Muscle of leg (tissue), 16 donors: ENCODE measurements at places on chromosomes 1 and 21. TPM values are rescaled to one million over a fixed set of nuclear protein-coding genes. Genes with fewer than 3 reads are reported as not detected.

The JAM2 gene
- total RNA-seq = 18.7 TPM

The AMY1B gene
- total RNA-seq = not detected

The PERM1 gene
- total RNA-seq = 3.1 TPM

The PEX10 gene
- 18.3 TPM for total RNA-seq

The RHEX gene
- total RNA-seq = 0.62 TPM

The TMEM9 gene
- total RNA-seq = 61.8 TPM

The CD1B gene
- total RNA-seq = 0.09 TPM

The MOB3C gene
- 12.6 TPM for total RNA-seq

The FCRL2 gene
- total RNA-seq = not detected

The RNU1-1 gene
- 2,384 TPM for total RNA-seq

- H3K27me3 ChIP-seq = no peaks in the 10 kb centered on the region
- no peaks in the 10 kb centered on the region for H3K36me3 ChIP-seq
- no peak for DNase-seq
- no peak overlapping the region for H3K4me3 ChIP-seq
- H3K4me1 ChIP-seq = no peaks in the 10 kb centered on the region
- no peak overlapping the region for H3K27ac ChIP-seq
Observed at GRCh38 chr1:48848035-48848434, 71.3 kb upstream of the BEND5 start.

- H3K36me3 ChIP-seq = no peaks in the 10 kb centered on the region
- no peak overlapping the region for H3K4me3 ChIP-seq
- H3K27ac ChIP-seq = no peak overlapping the region
- H3K4me1 ChIP-seq = no peaks in the 10 kb centered on the region
- no peaks in the 10 kb centered on the region for H3K27me3 ChIP-seq
Observed at GRCh38 chr1:82820816-82821215, 1020.1 kb downstream of the ADGRL2 start.

DNA sequence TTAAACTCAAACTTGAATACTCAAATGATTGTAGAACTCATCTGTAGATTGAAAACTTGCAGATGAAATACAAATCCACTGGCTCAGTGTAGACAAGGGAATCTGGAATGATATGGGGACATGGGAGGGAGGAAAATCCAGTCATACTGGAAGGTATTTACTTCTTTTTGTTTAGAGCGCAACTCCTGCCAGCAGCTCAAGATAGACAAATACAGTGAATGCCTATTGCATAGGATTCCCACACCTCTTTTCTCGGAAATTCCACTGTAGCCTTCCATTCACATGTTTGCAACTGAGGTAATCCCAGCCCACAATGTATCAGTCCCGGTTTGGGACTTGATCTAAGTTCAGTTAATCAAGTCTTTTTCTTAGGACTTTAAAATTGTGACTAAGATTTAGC lies 311.2 kb downstream of the PTPRC start:
- H3K27ac ChIP-seq = no peak overlapping the region
- no peaks in the 10 kb centered on the region for H3K4me1 ChIP-seq
- H3K36me3 ChIP-seq = no peaks in the 10 kb centered on the region
- no peak overlapping the region for H3K4me3 ChIP-seq
- no peak for DNase-seq

DNA sequence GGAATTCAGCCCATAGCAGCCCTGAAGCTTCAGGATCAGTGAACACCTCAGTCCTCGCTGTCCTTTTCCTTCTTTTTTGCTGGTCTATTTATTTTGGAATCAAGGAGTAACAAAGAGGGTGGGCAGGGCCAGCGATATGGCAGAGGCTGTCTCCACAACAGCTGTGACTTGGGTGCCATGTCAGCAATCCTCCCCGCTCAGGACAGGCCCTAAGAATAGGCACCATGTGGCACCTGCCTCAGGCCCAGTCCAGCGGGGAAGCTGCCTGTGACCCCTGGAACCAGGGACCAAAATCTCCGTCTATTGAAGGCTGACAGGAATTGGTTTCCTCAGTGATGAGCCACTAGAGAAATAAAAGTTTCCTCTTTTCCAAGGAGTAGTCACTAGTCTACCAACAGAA lies 58.6 kb upstream of the TNR start:
- DNase-seq = peak; percentile 45
- H3K27ac ChIP-seq = peak overlapping the region; percentile 79
- no peaks in the 10 kb centered on the region for H3K36me3 ChIP-seq
- no peak overlapping the region for H3K4me3 ChIP-seq
- H3K4me1 ChIP-seq = peaks cover 16% of the 10 kb centered on the region
- no peaks in the 10 kb centered on the region for H3K27me3 ChIP-seq

- no peak overlapping the region for H3K4me3 ChIP-seq
- peaks cover 72% of the 10 kb centered on the region for H3K36me3 ChIP-seq
- H3K27me3 ChIP-seq = no peaks in the 10 kb centered on the region
Observed at GRCh38 chr21:38816400-38816977, 10.8 kb downstream of the ETS2 start.

DNA sequence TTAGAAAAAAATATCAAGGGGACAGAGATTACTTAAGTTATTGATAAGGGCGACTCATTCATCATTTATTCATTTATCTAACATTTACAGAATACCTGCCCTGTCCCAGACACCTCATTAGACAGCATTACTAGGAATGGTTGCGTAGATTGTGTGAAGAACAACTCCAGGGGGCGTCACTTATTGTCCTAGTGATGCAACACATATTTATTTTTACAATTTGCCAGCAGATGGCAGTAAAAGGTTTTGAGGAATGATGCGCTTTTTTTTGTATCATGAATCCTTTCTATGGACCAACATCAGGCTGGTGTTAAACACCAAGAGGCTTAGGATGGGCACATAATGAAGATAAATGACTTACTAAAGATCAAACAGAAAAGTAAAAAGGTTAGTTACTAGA lies 5.5 kb downstream of the NCAM2 start:
- no peak overlapping the region for H3K4me3 ChIP-seq
- H3K27me3 ChIP-seq = no peaks in the 10 kb centered on the region
- no peak overlapping the region for H3K27ac ChIP-seq
- H3K36me3 ChIP-seq = no peaks in the 10 kb centered on the region

DNA sequence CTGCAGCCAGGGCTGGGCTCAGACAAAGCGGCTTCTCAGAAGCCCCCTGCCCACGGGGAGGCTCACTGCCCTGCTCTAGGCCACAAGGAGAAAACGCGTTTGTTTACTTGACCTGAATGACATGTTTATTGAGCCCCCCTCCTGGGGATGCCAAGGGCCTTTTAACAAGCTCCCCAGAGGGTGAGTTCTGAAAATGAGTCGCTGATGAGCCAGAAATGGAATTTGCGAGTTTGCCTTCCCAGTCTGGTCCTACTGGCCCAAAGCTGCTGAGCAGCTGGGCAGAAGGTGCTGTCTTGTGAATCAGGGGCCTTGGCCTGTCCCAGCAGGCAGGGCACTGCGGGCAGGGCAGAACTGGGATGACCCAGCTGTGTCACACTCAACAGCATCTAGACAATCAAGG lies 120.6 kb downstream of the SYF2 start:
- no peak for DNase-seq
- no peak overlapping the region for H3K4me3 ChIP-seq
- no peak overlapping the region for H3K27ac ChIP-seq
- no peaks in the 10 kb centered on the region for H3K36me3 ChIP-seq

DNA sequence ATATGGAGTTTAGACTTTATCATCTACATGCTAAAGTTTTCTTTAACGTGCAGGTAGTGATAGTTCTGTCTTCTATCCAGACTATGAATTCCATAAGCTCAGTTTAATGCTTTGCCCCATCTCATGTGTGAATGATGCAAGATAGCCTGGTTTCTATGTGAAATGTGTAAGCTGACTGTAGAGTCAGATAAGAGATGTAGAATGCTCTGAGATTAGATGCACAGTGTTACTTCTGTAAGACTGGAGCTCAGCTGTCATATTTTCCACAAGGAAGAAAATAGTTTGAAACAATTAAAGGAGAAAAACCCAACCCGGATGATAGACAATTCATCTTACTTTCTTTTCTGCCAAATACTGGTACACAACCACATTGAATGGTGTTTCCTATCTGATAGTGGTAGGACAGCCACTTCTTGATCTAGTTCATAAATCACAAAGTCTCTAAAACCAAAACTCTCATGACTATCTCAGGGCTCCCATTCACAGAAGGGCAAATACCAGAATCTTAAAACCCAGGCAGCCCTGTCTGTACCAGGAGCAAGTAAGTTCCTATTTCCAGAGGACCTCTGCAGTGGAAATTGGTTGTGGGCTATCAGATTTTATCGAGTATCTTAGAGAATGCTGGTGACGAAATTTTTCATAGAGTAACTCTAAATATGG lies 50.6 kb downstream of the TBX15 start:
- no peak for DNase-seq
- H3K4me1 ChIP-seq = peaks cover 5% of the 10 kb centered on the region
- H3K4me3 ChIP-seq = no peak overlapping the region
- H3K36me3 ChIP-seq = peaks cover 3% of the 10 kb centered on the region
- H3K27me3 ChIP-seq = no peaks in the 10 kb centered on the region

GRCh38 chr21:22758478-22758877 lies 1760.3 kb downstream of the NCAM2 start:
- H3K27me3 ChIP-seq = no peaks in the 10 kb centered on the region
- H3K4me3 ChIP-seq = no peak overlapping the region
- no peaks in the 10 kb centered on the region for H3K36me3 ChIP-seq
- H3K4me1 ChIP-seq = no peaks in the 10 kb centered on the region
- H3K27ac ChIP-seq = no peak overlapping the region
- no peak for DNase-seq

DNA sequence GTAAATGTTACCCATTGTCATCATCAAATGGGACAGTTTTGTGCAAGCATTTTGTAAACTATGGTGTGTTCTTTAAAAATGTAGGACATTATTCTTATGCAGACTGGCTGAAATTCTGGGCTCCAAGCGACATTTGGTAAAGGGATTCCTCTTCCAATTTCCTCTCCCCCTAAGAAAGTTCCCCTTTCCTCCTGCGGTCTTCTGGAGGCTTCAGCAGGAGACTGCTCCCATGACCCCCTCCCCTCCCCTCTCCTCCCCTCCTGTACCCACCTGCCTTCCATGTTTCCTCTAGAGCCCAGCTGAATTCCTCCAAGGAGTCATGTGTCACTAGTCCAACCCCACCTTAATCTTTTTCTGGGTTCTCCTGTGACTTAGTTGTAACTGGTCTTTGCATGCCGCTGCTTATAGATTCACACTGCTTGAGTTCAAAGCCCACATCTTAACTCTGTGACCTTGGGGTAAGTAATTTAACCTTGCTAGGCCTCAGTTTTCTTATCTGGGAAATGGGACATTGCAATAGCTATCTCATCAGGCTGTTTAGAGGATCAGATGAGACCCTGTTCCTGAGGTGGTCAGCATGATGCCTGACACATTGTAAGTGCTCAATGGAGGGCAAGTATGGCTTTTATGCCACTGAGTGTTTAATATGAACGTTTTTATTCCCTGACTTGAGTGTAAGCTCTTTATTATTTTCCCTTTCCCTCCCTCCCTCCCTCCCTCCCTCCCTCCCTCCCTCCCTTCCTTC lies 69.9 kb upstream of the WDR26 start:
- H3K4me1 ChIP-seq = peaks cover 32% of the 10 kb centered on the region
- DNase-seq = no peak
- peak overlapping the region; percentile 76 for H3K27ac ChIP-seq

DNA sequence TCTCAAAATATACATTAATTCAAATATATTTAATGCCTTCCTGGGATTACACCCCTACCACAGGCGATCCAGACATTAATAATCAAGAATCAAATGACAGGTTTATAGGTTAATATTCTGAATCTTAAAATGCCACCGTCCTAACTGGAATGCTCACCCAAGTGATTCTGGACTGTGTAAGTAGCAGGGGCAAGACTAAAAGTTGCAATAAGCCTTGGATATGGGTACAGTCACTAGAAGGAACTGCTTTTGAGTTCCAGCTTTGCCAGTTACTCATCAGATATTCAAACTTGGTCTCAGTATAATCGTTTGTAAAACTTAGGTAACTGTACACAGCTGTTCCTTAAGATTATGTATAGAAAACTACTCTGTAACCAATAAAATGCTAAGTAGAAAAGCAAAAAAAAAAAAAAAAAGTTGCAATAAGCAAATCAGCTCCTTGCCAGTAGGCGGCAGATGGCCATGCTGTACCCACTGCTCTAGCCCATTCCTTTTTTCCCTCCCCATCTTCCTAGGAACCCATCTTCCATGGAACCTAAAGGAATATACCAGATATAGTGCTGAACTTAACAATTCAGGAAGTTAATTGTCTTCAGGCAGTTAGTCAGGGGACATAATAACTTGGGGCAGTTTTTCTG lies 10.5 kb downstream of the RO60 start:
- no peaks in the 10 kb centered on the region for H3K27me3 ChIP-seq
- peaks cover 9% of the 10 kb centered on the region for H3K36me3 ChIP-seq
- H3K27ac ChIP-seq = no peak overlapping the region

- no peak overlapping the region for H3K4me3 ChIP-seq
- peak; percentile 24 for DNase-seq
- no peak overlapping the region for H3K27ac ChIP-seq
Observed at GRCh38 chr1:228555074-228555994, 68.2 kb downstream of the RNF187 start.

DNA sequence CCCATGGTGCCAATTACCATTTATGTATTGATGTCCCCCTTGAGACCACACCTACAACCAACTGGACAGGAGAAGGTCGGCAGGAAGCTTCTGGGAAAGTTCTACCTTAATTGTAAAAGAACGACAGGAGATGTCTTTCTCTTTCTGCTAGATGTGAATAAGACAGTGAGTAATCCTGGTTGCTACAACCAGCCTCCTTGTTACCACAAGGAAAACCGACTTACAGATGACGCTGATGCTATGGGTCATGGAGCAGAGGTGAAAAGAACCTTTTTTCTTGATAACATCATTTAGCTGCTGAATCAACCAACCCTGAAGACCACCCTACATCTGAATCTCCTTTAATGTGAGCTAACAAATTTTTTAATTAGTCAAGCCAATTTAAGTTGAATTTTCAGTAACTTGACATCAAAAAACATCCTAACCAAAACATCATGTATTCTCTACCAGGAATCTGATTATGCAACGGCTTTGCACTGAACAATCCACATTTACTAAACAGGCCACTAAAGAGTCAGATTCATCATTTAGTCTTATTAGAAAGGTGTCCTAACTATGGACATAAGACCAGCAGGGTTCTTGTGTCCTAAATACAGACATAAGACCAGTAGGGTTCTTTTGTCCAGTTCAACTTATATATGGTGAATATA lies 23.0 kb downstream of the RGS2 start:
- H3K36me3 ChIP-seq = no peaks in the 10 kb centered on the region
- H3K4me3 ChIP-seq = no peak overlapping the region
- H3K27me3 ChIP-seq = no peaks in the 10 kb centered on the region
- no peaks in the 10 kb centered on the region for H3K4me1 ChIP-seq
- DNase-seq = no peak

GRCh38 chr1:229342656-229343569 lies at the start of gene CCSAP:
Gene CCSAP, minus strand, starts transcription at chr1:229343047. Its CDS starts 582 bp downstream, at chr1:229342465.
- H3K4me1 ChIP-seq = peaks cover 11% of the 10 kb centered on the region
- peak; percentile 71 for DNase-seq
- H3K27ac ChIP-seq = peak within 1 kb of the TSS; percentile 83
- H3K27me3 ChIP-seq = peaks cover 24% of the 10 kb centered on the region

GRCh38 chr1:23643736-23644554 lies 47.7 kb upstream of the RPL11 start:
- H3K4me3 ChIP-seq = no peak overlapping the region
- DNase-seq = peak; percentile 62
- H3K27me3 ChIP-seq = no peaks in the 10 kb centered on the region
